Fibroblast of upper back skin (primary cell): ENCODE measurements at places on chromosomes 6 and 20.

GRCh38 chr6:170129691-170130171 is 161.1 kb downstream of the DLL1 start:
- no peak for DNase-seq

DNA sequence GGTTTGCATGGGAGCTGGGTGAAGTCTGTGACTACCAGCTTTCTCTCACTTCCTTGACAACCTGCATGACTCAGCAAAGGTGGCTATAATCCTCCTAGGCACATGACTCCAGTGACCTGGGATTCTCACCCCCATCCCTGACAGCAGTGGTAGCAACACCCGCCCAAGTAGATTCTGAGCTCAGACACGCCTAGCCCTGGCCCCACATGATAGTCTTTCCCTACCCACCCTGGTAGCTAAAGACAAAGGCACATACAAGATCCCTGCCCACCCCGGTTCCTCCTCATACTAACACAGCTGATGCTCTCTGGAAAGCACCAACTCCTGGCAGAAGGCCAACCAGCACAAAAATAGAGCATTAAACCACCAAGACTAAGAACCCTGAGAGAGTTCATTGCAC is 25.9 kb upstream of the CRISP1 start:
- no peak for DNase-seq

DNA sequence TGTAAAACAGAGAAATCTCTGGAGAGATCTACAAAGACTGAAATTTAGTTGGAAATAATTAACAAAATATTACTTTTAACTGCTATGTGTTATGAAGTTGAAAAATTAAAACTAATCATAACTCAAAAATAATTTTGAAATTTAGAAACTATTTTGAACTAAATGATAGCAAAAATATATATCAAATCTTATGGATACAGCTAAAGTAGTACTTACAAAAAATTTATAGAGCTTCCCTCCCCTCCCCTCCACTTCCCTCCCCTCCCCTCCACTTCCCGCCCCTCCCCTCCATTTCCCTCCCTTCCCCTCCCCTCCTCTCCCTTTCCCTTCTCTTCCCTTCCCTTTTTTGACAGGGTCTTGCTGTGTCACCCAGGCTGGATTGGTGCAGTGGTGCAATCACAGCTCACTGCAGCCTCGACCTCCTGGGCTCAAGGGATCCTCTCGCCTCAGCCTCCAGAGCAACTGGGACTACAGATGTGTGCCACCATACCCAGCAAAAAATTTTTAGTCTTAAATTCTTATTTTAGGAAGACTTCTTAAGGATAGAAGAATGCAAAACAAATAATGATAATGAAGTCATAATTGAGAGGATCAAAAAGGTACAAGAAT is 87.2 kb upstream of the RGS17 start:
- DNase-seq = no peak

DNA sequence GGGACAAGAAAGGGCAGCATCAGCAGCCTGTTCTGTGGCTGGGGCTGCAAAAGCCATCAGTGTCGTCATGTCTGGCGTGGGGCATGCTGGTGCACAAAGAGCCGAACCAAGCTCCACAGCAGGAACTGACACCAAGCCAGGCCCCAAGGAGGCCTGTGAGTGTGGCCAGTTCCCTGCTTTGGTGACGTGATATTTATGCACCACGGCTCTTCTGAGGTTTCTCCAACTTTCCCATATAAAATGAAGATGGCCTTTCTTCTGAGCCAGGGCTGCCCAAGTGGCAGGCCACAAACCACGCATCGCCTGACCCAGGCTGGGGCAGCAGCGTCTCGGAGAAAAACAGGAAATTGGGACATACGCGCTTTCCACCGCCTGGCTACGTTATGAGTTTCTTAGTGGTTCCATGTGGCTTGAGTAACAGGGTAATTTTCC is 109.9 kb downstream of the RIN2 start:
- DNase-seq = no peak

DNA sequence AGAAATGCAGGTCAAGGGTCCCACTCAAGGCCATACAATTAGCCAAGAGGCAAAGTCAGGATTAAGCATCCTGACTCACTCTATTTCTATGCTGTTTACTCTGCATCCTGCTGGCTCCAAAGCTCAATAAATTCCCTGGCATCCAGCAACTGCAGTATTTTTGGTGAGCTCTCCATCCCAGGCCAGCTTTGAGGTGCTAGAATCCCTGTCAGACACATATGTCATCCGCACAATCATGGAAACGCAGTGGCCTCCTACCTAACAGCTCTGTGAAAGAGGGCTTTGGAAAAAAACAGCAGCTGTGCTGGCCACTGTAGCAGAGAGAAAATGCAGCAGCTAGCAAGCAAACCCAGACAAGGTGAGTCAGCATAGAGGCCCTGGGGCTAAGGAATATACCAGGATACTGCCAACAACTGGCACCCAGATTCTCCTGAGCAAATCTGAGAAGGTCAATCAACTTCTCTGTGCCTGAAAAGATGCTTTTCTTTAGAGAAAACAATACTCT is 58.4 kb downstream of the ANKEF1 start:
- peak; percentile 68 for DNase-seq

DNA sequence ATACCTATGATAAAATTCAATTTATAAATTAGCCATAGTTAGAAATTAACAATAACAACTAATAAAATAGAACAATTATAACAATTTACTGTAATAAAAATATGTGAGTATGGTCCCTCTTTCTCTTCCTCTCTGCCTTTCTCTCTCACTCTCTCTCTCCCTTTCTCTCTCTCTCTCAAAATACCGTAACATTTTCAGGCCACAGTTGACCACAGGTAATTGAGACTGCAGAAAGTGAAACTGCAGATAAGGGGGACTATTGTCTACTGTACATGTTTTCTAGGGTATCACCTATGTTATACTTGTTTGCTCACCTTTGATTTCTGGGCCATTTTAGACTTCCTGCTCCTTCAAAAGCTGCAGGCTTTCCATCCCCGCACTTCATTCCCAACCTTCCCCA is 46.8 kb downstream of the LY86 start:
- no peak for DNase-seq

GRCh38 chr6:17086469-17086868 is 15.4 kb upstream of the STMND1 start:
- peak; percentile 81 for DNase-seq

DNA sequence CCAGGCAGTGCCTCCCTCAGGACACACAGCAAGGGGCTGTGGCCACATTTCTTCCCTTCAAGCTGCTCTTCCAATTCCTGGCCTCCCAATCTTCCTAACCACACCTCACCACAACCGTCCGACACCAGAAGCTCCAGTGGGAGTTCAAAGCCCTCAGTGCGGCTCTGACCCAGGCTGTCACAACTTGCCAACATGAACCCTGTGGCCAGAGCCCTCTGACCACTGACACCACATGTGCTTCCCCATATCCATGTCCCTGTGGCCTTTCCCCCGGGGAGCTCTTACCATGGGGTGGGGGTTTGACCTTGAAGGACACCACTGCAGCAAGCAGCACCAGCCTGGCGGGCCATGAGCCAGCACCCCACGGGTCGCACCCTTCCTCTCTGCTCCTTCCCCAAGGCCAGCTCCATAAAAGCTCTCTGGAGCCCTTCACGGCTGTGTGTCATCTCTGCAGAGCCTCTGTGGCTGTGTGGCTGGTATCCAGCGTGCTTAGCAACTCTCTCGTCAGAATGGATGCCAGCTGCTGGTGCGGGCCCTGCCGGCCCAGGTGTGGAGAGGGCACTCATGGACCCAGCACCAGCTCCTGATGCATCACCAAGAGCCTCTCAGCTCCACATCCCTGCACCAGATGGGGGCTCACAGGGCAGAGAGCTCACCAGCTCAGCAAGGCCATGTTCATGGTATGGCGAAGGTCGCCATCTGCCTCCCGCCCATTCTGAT is 106.1 kb downstream of the PSMB1 start:
- DNase-seq = no peak

GRCh38 chr20:58440021-58440767 is 51.2 kb downstream of the VAPB start:
- no peak for DNase-seq

- no peak for DNase-seq
These were observed 110.3 kb downstream of the BMP7 start for GRCh38 chr20:57156011-57156729.

- DNase-seq = peak; percentile 66
These were observed 1.2 kb downstream of the CHMP4B start for GRCh38 chr20:33812152-33812849.

DNA sequence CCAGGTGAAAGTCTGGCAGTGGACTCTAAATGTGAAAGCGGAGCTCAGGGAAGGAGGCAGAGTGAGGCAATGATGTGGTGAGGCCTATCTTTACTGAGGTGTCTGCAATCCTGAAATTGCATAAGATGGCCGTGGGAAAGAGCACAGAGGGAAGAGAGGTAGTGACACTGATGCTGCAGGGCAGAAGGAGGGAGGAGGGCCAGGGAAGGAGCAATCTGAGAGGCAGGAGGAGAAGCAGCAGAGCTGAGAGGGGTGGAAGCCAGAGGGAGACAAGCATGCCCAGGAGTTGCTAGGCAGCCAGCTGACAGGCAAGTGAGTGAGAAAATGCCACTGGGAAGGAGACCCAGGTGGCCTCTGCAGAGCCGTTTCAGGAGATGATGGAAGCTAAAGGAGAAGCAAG is 97.4 kb upstream of the CNR1 start:
- no peak for DNase-seq

DNA sequence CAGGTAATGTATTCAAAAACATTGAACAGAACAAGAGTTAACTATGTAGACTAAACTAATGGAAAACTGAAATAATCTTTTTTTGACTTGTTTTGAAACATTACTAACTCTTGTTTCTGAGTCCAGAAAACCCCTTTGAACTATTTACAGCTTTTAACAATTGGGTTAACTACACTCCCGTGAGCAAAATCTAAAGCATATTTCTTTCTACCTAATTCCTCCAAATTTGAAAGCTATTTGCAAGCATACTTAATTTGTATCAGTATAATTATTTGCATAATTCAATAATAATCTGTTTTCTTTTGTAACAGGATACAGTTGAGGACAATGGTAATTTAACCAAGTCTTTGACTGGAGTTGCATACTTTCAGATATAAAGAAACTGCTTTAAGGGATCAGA is 62.6 kb upstream of the AGPAT4 start:
- DNase-seq = no peak

- DNase-seq = no peak
These were observed 29.0 kb downstream of the BPIFB1 start for GRCh38 chr20:33311996-33312395.

- no peak for DNase-seq
These were observed 1.3 kb upstream of the DNAH8 start for GRCh38 chr6:38713812-38714211.

GRCh38 chr20:18702736-18703135 is 110.8 kb upstream of the SCP2D1 start:
- peak; percentile 21 for DNase-seq

DNA sequence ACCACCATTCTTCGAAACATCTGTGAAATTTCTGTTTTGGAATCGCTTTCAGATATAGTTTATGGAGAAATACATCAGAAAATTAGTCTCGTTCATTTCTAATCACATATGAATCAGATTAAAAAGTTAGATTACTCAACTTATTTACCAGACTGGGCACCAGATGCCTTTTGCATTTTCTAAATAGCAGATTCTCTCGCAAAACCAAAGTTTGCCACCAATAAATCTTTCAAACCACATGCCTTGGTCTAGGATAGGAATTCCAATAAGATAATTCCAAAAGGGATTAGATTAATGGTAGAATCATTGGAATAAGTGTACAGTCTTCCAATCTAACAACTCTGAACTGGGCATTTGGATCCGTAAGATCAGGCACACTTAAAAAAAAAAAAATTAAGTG is 160.4 kb upstream of the TAB2 start:
- no peak for DNase-seq

DNA sequence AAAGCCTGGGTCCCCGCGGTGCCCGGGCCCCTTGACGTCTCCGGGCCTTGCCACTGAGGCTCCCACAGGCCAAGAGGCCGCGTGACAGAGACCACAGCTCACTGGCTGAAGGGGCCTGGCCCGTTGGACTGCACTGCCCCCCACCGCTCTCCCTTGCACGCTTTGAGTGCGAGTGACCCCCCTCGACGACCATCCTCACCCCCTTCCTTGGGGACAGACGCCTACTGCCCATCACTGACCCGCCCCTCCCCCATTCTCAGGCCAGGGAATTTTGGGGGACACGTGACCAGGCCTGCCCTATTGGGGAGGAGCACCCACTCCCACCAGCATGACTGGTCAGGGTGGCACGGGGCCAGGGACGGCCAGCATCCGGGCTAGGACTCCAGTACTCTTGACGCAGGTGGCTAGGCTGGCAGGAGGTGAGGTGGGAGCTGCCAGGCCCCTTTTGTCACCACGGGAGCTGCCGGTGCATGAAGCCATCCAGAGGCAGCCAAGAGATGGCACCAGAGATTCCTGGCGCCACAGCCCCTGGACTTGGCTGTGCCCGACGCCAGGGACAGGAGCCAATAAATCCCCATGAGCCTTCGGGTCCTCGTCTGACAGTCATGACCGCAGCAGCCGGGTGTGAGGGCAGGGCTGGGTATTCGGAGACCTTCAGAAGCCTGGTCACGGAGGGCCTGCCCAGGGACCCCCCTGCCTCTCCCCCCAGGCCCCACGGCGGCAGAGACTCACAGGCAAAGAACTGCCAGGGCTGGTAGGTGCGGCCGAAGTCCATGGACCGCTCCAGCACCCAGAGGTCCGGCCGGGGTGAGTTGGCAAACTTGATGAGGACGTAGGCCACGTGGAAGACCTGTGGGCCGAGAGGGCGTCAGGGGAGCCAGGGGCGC is 14.5 kb downstream of the LAMA5 start:
- no peak for DNase-seq

- peak; percentile 68 for DNase-seq
These were observed 435 bp downstream of the DLK2 start for GRCh38 chr6:43454696-43455530.

DNA sequence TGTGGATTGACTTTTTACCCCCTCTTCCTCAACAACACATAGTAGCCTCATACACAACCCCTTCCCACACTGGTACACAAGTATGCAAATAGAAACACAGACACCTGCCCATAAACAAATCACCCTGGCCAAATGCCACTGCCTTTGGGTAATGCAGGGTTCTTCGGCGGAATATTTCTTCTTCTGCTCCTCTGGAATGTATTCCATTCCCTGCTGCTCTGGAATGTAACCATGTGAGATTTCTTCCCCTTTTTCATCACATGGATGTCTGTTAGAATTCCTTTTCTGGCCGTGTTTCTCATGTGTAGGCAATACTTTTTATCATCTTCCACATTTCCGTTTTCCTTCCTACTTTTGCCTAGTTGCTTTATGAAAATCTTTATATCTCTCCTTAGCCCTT is 76.1 kb upstream of the TPD52L1 start:
- DNase-seq = peak; percentile 54

GRCh38 chr6:7823552-7823951 is 87.0 kb downstream of the TXNDC5 start:
- no peak for DNase-seq
